ENCODE measurements at places on chromosomes 6 and 20. TPM values are rescaled to one million over a fixed set of nuclear protein-coding genes. Genes with fewer than 3 reads are reported as not detected.

DNA sequence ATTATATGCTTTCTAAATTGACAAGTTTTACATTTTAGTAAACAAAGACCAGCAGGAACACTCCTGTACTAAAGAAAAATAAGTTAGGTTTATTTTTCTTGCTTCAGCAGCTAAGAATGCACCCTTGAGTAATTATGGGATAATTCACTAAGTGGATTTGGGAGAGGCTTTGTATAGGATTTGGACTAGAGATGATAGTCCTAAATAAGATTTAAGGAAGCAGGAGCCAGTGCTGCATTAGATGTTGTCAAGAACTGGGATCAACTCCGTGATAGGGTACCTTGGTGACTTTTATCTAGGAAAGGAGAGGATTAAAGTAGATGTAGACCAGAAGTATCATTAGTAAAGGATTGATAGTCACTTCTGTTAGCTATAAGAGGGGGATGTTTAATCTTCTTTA is 4.1 kb upstream of the C6orf141 start:
- H3K36me3 ChIP-seq = no peaks in the 10 kb centered on the region
- no peak for DNase-seq
- no peak overlapping the region for H3K4me3 ChIP-seq
- peaks cover 12% of the 10 kb centered on the region for H3K4me1 ChIP-seq
- no peak overlapping the region for H3K27ac ChIP-seq

DNA sequence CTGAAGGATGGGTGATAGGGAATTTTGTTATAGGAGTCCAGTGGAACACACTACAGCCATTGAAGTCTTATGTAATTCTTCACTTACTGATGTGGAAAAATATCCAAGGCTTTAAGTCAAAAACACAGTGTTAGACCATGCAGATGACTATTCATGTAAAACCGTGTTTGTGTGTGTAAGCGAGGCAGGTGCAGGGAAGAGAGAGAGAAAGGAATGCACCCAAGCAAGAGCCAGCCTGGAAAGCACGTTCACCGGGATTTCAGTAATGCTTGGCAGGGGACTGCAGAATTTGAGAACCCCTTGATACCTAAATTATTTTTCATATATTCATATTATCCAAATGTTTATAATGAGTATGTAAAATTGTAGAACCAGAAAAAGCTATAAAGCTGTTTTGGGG is 17.9 kb downstream of the RALGAPA2 start:
- no peak for DNase-seq
- no peaks in the 10 kb centered on the region for H3K4me1 ChIP-seq
- H3K27ac ChIP-seq = no peak overlapping the region
- no peak overlapping the region for H3K4me3 ChIP-seq
- H3K36me3 ChIP-seq = no peaks in the 10 kb centered on the region

DNA sequence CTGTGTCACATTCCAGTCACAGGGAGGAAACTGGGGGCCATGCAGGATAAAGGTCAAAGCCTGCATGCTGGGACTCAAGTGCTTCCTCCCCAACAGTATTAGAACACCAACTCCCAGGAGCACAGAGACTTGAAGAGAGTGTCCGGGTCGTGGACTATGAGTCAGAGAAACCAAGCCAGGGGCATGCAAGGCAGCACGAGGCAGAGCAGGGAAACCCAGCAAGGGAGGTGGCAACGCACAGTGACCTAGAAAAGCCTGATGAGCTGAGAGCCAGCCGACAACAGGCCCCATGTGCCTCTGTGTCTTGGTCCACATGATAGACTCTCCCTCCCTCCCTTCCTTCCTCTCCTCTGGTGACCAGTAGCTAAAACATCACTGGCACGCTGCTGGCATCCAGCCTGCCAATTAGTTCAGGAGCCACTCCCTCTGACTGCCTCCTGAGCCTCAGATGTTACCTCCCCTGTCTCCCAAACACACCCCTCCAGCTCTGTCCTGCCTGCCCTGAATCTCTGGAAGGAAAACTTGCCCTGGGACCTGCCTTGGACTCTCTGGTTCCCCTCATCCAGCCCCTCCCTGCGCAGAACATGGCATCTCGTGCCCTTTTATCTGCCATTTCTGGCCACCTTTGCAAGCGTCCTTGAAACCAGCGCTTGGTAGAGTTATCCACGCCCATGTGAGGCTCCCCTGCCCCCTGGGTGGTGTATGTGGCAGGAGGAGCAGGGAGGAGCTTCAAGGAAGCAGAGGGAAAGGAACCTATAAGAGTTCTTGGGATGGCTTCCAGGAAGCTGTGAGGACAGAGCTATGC is 16.2 kb upstream of the RNF39 start:
- no peak for DNase-seq
- H3K4me1 ChIP-seq = no peaks in the 10 kb centered on the region
- no peak overlapping the region for H3K27ac ChIP-seq
- no peaks in the 10 kb centered on the region for H3K36me3 ChIP-seq

DNA sequence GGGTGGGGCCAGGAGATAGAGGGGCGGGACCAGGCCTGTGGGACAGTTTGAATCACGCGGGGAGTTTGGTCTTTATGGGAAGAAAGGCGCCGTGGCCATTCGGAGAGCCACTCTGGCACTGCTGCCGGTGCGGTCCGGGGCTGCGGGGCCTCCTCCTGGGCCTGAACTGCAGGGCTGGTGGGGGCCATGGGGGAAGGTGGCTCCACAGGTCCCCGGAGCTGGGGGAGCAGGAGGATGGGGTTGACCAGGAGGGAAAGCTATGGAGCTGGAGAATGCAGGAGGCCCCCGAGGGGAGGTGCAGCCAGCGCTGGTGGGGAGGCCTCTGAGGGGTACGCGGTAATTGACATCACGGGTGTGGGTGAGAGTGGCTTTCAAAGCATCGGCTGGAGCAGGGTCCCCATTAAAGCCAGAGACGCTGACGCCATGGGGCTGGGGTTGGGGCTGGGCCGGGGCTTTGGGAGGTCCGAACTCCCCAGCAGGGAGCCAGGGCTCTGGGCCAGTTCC is 1.8 kb upstream of the BHLHE23 start:
- peaks cover 44% of the 10 kb centered on the region for H3K4me1 ChIP-seq
- H3K27ac ChIP-seq = no peak overlapping the region
- H3K27me3 ChIP-seq = peaks cover 33% of the 10 kb centered on the region
- no peak for DNase-seq
- no peak overlapping the region for H3K4me3 ChIP-seq

The KCNK17 gene
- not detected for total RNA-seq

- H3K4me3 ChIP-seq = no peak overlapping the region
- H3K36me3 ChIP-seq = no peaks in the 10 kb centered on the region
- no peak for DNase-seq
- no peaks in the 10 kb centered on the region for H3K27me3 ChIP-seq
These were observed 15.7 kb downstream of the ADTRP start for GRCh38 chr6:11762794-11763459.

The CRISP3 gene
- total RNA-seq = not detected

GRCh38 chr6:150739711-150740349 is 125.7 kb upstream of the MTHFD1L start:
- no peak for DNase-seq
- no peaks in the 10 kb centered on the region for H3K27me3 ChIP-seq
- no peak overlapping the region for H3K4me3 ChIP-seq
- H3K36me3 ChIP-seq = no peaks in the 10 kb centered on the region

The PACRG gene
- total RNA-seq = 0.81 TPM

The PROKR2 gene
- total RNA-seq = not detected

- H3K36me3 ChIP-seq = no peaks in the 10 kb centered on the region
- no peak for DNase-seq
- H3K4me3 ChIP-seq = no peak overlapping the region
These were observed 1.8 kb downstream of the GATA5 start for GRCh38 chr20:62473717-62474603.

GRCh38 chr6:38509713-38510112 is 130.0 kb downstream of the BTBD9 start:
- no peaks in the 10 kb centered on the region for H3K4me1 ChIP-seq
- no peaks in the 10 kb centered on the region for H3K36me3 ChIP-seq
- DNase-seq = no peak
- no peaks in the 10 kb centered on the region for H3K27me3 ChIP-seq
- H3K4me3 ChIP-seq = no peak overlapping the region
- H3K27ac ChIP-seq = no peak overlapping the region

- H3K27ac ChIP-seq = no peak overlapping the region
- no peak for DNase-seq
- no peak overlapping the region for H3K4me3 ChIP-seq
- H3K36me3 ChIP-seq = no peaks in the 10 kb centered on the region
- H3K4me1 ChIP-seq = no peaks in the 10 kb centered on the region
These were observed 36.2 kb upstream of the RGS17 start for GRCh38 chr6:153167061-153167891.

- no peaks in the 10 kb centered on the region for H3K36me3 ChIP-seq
- no peak overlapping the region for H3K27ac ChIP-seq
- no peak overlapping the region for H3K4me3 ChIP-seq
These were observed 31.3 kb upstream of the HEY2 start for GRCh38 chr6:125718109-125718508.

GRCh38 chr20:3224681-3225421 is 14.1 kb downstream of the SLC4A11 start:
- H3K27me3 ChIP-seq = no peaks in the 10 kb centered on the region
- no peak overlapping the region for H3K4me3 ChIP-seq
- no peak for DNase-seq
- peaks cover 17% of the 10 kb centered on the region for H3K36me3 ChIP-seq

- no peak overlapping the region for H3K4me3 ChIP-seq
- H3K4me1 ChIP-seq = no peaks in the 10 kb centered on the region
- no peaks in the 10 kb centered on the region for H3K36me3 ChIP-seq
These were observed 360 bp downstream of the ANKRD60 start for GRCh38 chr20:58228103-58228483.

DNA sequence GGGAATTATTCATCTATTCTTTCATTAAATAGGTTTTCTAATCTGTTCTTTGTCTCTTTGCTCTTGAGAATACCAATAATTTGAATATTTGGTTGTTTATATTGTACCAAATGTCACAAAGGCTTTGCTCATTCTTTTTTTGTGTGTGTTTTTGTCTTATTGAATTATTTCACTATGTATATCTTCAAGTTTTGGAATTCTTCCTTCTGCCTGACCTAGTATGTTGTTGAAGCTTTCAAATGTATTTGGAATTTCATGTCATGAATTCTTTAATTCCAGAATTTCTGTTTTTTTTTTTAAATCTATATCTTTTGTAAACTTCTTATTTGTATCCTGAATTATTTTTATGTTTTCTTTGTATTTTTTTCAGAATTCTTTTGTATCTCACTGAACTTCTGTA is 16.8 kb downstream of the HLA-B start:
- no peaks in the 10 kb centered on the region for H3K27me3 ChIP-seq
- no peak overlapping the region for H3K27ac ChIP-seq
- no peak overlapping the region for H3K4me3 ChIP-seq
- no peaks in the 10 kb centered on the region for H3K4me1 ChIP-seq
- no peaks in the 10 kb centered on the region for H3K36me3 ChIP-seq
- DNase-seq = no peak

The PROCR gene
- total RNA-seq = 0.61 TPM

DNA sequence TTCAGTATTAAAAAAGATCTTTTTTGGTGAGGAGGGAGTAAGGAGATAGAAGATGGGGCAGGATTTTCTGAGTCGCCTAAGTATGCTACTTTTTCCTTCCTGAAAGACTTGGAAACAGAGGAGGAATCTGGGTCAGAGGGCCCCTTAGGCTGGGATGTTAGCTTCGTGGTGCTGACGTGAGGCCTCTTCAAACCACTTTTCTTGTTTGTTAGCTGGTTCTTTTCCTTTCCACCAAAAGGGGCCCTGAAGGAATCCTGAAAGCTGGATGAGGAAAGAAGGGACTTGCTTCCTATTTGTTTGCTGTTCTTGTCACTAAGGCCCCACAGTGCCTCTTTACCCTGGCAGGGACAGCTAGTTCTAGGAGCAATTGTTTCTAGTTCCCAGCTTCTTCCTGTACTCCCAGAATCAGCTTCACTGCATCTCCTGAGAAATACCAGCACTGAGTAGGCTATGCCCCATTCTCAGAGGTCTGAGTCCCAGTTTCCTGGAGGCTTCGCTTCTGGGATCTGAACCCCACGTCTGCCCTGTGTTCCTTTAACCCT is 2.2 kb upstream of the IL20RA start:
- peaks cover 33% of the 10 kb centered on the region for H3K27me3 ChIP-seq
- H3K36me3 ChIP-seq = no peaks in the 10 kb centered on the region
- H3K4me3 ChIP-seq = no peak overlapping the region
- no peak for DNase-seq
- peaks cover 4% of the 10 kb centered on the region for H3K4me1 ChIP-seq

GRCh38 chr6:27205375-27206278 is 41.9 kb upstream of the PRSS16 start:
- no peak overlapping the region for H3K4me3 ChIP-seq
- H3K27ac ChIP-seq = no peak overlapping the region
- DNase-seq = no peak
- H3K27me3 ChIP-seq = peaks cover 20% of the 10 kb centered on the region
- H3K4me1 ChIP-seq = peaks cover 6% of the 10 kb centered on the region
- H3K36me3 ChIP-seq = no peaks in the 10 kb centered on the region

DNA sequence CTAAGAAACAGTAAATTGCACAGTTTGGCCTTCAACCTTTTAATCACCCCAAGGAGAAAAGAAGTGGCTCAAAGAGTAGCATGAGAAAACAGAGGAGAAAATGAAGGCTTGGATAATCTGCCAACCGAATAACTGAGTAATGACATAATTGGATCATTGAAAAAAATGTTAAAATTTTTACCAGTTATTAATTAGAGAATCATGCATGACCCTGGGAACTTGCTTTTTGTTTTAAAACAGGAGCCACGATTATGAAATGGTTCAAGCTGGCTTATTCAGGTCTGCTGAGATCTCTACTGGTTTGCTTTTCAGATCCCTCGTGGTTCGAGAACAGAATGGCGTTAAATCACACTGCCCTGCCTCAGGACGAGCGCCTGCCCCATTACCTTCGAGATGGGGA is at the start of gene OPN5:
TSS of gene OPN5 (plus strand) at position 301 of the 400 bp plus-strand sequence. CDS start at position 336, 35 bp downstream.
- no peak for DNase-seq
- no peak within 1 kb of the TSS for H3K4me3 ChIP-seq
- no peak within 1 kb of the TSS for H3K27ac ChIP-seq
- H3K36me3 ChIP-seq = no peaks in the 10 kb centered on the region
- no peaks in the 10 kb centered on the region for H3K27me3 ChIP-seq

The C2 gene
- total RNA-seq = 2.1 TPM

DNA sequence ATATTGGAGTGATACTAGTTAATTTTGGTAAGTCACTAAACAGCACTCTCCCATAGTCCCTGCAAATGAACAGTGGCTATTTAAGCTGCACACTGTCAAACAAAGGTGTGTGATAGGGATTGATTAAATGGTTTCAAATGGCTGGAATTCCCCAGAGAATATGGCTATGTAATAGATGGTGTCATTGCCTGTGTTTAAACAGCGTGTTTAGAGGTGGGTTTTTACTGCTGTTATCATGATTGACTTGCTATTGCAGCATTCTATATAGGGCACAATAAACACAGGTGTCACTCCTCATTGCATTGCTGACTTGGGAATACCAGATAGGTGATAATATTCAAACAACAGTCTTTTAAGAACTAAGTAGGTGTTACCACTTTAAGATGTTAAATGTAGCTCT is 171.7 kb upstream of the MAN1A1 start:
- no peak overlapping the region for H3K27ac ChIP-seq
- no peaks in the 10 kb centered on the region for H3K36me3 ChIP-seq
- H3K4me3 ChIP-seq = no peak overlapping the region
- no peak for DNase-seq

- no peak overlapping the region for H3K27ac ChIP-seq
- no peak for DNase-seq
- H3K4me1 ChIP-seq = no peaks in the 10 kb centered on the region
- H3K4me3 ChIP-seq = no peak overlapping the region
These were observed 140.3 kb upstream of the SULF2 start for GRCh38 chr20:47925593-47925992.

The GPX5 gene
- not detected for total RNA-seq

The CST3 gene
- 8.3 TPM for total RNA-seq

GRCh38 chr20:63152322-63153253 is 63.3 kb downstream of the YTHDF1 start:
- H3K4me1 ChIP-seq = no peaks in the 10 kb centered on the region
- no peaks in the 10 kb centered on the region for H3K36me3 ChIP-seq
- H3K27ac ChIP-seq = no peak overlapping the region
- H3K27me3 ChIP-seq = peaks cover 3% of the 10 kb centered on the region

All from CD4-positive, alpha-beta memory T cell (primary cell).